ENCODE measurements at places on chromosomes 2 and 18. TPM values are rescaled to one million over a fixed set of nuclear protein-coding genes. Genes with fewer than 3 reads are reported as not detected.

OLA1 gene
- total RNA-seq = 135 TPM

SERPINB7 gene
- not detected for total RNA-seq

ILKAP gene
- 25.6 TPM for total RNA-seq

CFC1 gene
- not detected for total RNA-seq

INO80D gene
- total RNA-seq = 5.2 TPM

NEU4 gene
- not detected for total RNA-seq

SERPINB13 gene
- total RNA-seq = not detected

ABCG8 gene
- not detected for total RNA-seq

IL36RN gene
- not detected for total RNA-seq

POLE4 gene
- total RNA-seq = 16.7 TPM

CFAP65 gene
- not detected for total RNA-seq

KCNJ13 gene
- not detected for total RNA-seq

GCG gene
- total RNA-seq = not detected

SERPINB3 gene
- total RNA-seq = not detected

PLEKHA3 gene
- 5.7 TPM for total RNA-seq

FIGN gene
- total RNA-seq = 0.13 TPM

ELOA2 gene
- total RNA-seq = not detected

STPG4 gene
- total RNA-seq = 0.33 TPM

PCARE gene
- not detected for total RNA-seq

SERPINB10 gene
- total RNA-seq = 3.4 TPM

HOXD13 gene
- total RNA-seq = not detected

TACR1 gene
- not detected for total RNA-seq

RDH14 gene
- 19.7 TPM for total RNA-seq

SFT2D3 gene
- 7.8 TPM for total RNA-seq

CAMKMT gene
- total RNA-seq = 3.8 TPM
